Choroid plexus epithelial cell (primary cell): ENCODE measurements at places on chromosomes 7 and 10.

DNA sequence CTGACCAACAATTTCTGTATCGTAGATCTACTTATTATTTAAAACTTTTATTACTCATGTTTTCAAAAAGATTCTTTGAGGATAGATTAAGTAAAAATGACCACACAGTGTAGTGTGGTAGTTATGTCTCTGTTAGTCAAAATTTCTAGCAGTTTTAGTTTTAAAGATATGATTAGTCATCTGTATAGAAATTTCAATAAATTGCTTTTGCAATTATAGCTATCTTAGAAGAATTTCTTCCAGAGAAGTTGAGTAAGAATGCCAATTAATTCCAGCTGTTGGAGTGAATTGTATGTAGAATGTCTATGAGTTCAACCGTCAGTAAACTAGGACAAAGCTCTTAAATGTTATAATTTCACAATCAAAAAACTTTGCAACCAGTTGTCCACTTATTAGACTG is 229.7 kb downstream of the CDK14 start:
- DNase-seq = peak; percentile 76

DNA sequence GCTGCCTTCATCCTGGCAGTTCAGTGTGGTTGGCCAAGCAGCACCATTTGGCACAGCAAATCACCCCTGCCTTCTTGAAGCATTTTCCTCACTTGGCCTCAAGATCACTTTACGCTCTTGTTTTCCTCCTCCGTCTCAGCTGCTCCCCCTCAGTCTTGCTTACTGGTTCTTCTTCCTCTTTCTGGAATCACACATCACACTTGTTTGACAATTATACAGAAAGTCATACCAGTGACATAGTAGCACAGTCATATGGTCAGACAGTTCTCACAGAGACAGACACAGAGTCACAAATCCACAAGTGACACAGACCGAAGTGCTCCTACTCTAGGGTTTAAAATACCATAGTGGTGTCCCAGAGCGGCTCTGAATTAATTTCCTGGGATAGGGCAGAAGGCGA is 43.8 kb upstream of the ARL4A start:
- DNase-seq = no peak

- DNase-seq = no peak
These were observed 17.0 kb downstream of the TRPV5 start for GRCh38 chr7:142916508-142916907.

GRCh38 chr10:104925232-104925851 is 284.3 kb downstream of the SORCS3 start:
- DNase-seq = peak; percentile 10

- peak; percentile 75 for DNase-seq
These were observed 442 bp upstream of the LZTS2 start for GRCh38 chr10:100998991-100999741.

GRCh38 chr7:107860279-107860961 is 30.6 kb upstream of the DLD start:
- DNase-seq = no peak

DNA sequence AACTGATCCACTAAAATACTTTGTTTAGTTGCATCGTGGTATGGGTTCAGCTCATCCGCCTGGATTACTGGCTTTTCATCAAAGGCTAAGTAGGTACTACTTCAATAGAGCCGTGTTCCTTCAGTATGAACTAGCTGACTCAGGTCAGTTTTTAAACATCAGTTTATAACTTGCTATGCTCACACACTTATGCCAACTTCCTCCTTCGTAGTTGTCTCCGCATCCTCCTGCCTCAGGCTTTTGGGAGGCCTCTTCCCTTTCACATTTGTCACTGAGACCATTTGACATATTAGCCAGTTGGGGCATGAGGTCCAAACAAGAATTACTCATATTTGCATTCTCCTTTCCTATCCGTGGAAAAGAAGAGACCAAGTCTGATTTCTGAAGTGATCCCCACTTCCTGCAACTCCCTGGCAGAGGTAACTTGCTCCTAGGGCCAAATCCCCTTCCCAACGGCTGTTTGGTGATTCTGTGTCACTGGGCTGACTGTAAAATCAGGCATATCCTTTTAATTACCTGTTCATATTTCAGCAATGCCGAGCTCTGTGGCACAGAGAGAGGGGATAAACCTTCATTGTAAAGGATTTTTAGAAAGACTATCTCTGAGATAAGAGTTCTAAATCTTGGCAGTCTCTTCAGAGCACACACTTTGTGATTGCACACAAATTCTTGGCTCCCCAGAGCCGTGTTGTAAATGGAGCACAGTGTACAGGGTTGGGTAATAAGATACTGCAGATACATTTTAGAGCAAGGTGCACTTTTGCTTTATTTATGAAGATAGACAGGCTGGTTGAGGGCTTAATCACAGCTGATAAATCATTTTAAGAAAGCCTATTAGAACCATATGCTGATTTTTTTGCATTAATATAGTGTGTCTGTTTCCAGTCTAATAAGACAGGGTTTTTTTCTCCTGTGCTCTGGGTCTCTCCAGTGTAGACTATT is 108.0 kb downstream of the CREB5 start:
- no peak for DNase-seq
